ENCODE measurements at places on chromosomes 11 and 22.

DNA sequence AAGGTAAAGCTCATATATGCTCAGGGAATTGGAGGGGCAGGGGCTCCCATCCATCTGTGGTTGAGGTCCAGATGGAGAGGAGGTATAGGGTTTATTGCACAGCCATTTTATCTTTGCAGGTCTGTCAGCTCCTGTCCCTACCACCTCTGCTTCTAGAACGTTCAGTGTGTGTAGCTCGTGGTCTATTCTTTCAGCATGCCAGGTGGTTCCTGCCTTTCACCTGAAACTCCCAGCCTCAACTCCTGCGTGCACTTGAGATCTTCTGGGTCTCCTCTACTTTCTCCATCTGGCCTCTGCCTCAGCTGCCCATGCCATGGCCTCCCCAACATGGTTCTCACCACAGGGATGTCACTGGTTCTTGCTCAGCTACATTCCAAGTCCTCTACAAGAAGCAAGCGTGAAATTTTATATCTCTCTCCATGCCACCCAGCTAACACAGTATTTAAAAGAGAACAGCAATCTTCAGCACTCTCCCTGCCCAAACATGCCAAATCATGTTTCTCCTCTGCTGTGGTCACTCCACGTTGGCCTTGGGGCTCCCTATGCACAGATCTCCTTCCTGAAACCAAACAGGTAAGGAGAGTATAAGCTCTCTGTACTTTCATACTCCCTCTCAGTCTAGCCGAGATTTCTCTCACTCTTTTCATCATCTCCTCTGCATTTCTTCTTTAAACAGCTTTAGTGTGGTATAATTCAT, 157.8 kb upstream of the TRPC6 start:
- no peak for DNase-seq

- no peak for DNase-seq
Measured at GRCh38 chr11:12983336-12983735, 25.8 kb upstream of the RASSF10 start.

DNA sequence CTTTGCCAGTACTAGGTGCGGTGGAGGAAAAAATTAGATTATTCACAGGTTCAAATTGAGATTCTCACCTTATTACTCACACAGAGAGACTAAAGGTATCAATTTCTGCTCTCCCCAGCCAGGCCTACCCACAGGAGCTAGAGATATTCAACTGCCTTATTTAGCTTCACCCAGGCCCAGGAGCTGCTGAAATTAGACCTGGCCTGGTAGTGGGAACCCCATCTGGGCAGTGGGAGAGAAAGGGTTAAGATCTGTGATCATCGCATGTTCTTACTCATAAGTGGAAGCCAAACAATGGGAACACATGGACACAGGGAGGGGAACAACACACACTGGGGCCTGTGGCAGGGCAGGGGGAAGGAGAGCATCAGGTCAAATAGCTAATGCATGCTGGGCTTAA, 20.9 kb upstream of the MICAL2 start:
- DNase-seq: no peak

DNA sequence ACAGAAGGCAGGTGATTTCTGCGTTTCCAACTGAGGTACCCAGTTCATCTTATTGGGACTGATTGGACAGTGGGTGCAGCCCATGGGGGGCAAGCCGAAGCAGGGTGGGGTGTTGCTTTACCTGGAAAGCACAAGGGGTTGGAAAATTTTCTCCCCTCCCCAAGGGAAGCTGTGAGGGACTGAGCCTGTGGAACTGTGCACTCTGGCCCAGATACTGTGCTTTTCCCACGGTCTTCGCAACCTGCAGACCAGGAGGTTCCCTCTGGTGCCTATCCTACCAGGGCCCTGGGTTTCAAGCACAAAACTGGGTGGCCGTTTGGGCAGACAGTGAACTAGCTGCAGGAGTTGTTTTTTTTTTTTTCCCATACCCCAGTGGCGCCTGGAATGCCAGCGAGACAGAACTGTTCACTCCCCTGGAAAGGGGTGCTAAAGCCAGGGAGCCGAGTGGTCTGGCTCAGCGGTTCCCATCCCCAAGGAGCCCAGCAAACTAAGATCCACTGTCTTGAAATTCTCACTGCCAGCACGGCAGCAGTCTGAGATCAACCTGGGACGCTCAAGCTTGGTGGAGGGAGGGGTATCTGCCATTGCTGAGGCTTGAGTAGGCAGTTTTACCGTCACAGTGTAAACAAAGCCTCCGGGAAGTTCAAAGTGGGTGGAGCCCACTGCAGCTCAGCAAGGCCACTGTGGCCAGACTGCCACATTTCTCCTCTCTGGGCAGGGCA, 97.2 kb downstream of the JRKL start:
- no peak for DNase-seq

DNA sequence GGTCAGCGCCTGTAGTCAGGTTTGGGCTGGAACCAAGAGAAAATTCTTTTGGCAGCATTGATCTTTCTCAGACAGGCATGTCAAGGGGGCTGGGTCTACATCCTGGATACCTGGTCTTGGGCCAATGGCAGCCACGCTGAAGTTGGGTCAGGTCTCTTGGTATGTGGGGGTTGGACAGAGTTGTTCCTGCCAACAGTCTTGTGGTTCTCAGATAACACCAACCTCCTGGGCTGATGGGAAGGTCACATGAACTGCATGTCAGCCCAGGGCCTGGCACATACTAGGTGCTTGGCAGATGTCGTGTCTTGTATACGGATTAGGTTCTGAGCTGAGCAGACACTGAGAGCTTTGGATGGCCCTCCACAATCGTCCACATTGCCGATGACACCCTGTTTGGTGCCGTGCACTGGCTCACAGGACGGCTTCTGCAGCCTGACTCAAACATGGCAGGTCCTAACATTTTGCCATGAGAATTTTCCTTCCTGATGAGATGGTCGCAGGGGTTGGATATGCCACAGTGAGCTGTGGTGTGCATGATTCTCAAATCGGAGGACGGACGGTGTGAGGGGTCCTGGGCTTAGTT, 42.0 kb downstream of the FBLN1 start:
- peak; percentile 84 for DNase-seq

- DNase-seq: peak; percentile 70
Measured at GRCh38 chr11:113613619-113614018, 92.5 kb downstream of the TMPRSS5 start.

Data from hematopoietic multipotent progenitor cell treated with erythropoietin and hydrocortisone succinate and interleukin-3 and kit ligand, for 4 days (in vitro differentiated cells).